ENCODE measurements at places on chromosomes 4 and X.

GRCh38 chrX:148610328-148610698, 109.9 kb downstream of the AFF2 start:
- DNase-seq: no peak

DNA sequence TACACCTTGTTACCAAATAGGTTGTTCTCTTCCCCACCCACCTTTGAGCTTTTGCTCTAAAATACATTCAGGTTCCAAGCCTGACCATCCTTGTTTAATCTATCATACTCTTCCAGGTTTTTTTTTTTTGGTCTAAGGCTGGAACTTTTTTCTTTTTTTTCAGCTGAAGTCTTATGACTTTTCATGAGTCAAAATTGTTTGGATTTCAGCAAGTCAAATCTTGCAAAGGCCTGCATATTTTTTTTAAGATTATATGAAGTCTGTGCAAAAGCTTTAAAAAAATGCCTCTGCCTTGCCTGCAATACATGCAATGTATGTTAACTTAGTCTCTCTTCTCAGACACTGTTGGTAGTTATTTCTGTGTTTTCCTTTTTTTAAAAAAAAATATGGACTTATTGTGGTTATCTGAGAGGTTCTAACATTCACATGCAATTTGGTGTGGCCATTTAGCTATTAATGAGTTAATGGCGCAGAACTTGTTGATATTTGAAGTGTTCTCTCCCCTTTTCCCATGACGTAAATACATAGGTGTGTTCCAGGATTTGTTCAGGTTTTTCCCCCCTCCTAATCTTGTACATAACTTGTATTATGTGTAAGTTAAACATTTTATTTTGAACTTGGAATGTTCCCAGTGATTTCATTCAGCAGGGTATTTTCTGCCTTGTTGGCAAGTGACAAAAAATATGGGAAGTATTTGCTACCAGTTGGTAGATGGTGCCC, 58.7 kb downstream of the CCKAR start:
- DNase-seq: no peak

GRCh38 chr4:184734758-184735157, 862 bp upstream of the CENPU start:
- DNase-seq: no peak

DNA sequence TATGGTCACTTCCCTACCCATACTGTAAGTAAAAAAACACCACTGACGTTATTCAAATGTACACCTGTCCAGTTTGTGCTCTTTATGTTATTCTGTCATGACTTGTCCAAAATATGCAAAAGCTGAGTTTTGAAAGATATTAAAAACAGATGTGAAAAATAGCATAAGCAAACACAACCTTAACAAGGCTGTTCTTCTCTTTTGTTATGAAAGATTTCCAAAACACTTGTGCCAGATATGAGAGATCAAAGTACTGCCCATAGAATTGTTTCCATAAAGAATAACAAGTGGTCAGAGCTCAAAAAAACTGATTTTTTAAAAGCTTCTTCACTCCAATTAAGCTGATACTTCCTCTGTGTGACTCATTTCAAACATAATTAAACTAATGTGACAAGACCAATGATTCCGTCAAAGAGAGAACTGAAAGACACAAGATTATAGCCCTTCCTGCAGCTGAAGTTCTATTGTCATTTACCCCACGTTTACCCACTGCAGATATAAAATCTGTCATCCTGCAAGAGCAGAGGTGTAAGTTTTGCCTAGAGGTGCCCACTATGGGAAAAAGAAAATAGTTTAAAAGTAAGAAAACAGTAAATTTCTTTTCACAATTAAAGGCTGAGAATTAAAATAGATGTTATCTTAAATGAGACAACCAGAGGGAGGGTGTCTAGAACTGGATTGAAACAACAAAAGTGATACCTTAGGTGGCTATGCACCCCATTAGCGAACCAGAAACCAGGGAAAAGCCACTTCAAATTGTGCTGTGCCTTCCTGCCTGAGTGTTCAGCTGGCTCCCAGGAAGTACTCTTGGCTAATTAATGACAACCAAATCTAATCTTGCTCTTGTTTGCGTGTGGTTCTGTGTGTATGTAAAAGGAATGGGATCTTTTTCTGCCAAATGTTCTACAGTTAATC, 30.1 kb downstream of the RASSF6 start:
- no peak for DNase-seq

DNA sequence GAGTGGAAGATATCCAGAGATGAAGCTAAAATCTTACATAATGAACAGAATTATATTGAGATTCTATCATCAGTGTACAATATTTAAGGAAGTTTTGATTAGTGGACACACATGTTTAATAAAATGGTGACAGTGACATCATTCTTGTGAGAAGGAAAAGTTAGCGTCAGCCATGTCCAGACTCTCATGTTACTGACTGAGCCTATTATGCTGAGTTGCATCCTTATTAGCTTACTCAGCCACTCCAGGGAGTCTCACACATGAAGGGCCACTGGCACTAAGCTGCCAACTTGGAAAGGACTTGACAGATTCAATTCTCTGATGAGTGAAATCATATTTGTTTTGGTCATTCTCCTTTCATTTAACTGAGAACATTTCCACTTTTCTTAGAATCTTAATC, 170.6 kb downstream of the BANK1 start:
- no peak for DNase-seq

- DNase-seq: no peak
These were observed 37.3 kb upstream of the NMU start for GRCh38 chr4:55673424-55673823.

- DNase-seq: no peak
These were observed 476.7 kb upstream of the ATOH1 start for GRCh38 chr4:93351846-93352245.

- DNase-seq: no peak
These were observed 112.8 kb downstream of the MAGEB5 start for GRCh38 chrX:26328608-26329319.
